T-helper 2 cell (primary cell): ENCODE measurements at places on chromosomes 2 and 18.

GRCh38 chr2:137659616-137660015 lies 304.7 kb upstream of the HNMT start:
- no peak for DNase-seq

GRCh38 chr18:70036771-70037347 lies 89.2 kb upstream of the CD226 start:
- DNase-seq, result no peak

DNA sequence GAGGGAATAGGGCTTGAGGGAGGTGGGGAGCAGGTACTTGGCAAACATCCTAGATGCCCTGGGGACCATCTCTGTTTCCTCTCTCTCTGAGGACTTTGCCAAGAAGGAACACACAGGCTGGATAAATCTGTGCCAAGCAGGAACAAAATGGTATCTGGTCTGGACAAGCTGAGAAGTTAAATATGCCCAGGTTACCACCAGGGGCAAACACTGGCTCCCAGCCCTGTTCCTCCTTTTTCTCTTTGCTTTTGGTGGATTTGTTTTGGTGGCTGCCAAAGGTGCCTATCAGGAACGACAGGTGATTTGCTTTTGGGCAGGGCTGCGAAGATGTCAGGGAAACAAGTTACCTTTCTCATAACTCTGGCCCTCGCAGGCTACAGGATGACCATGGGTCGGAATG lies 227.5 kb upstream of the SMAD2 start:
- DNase-seq, result no peak

GRCh38 chr18:67269206-67269605 lies 247.3 kb downstream of the DSEL start:
- no peak for DNase-seq

GRCh38 chr2:85615413-85615728 lies 615 bp upstream of the USP39 start:
- no peak for DNase-seq

GRCh38 chr2:202774104-202774503 lies 97.5 kb downstream of the ICA1L start:
- DNase-seq, result no peak

DNA sequence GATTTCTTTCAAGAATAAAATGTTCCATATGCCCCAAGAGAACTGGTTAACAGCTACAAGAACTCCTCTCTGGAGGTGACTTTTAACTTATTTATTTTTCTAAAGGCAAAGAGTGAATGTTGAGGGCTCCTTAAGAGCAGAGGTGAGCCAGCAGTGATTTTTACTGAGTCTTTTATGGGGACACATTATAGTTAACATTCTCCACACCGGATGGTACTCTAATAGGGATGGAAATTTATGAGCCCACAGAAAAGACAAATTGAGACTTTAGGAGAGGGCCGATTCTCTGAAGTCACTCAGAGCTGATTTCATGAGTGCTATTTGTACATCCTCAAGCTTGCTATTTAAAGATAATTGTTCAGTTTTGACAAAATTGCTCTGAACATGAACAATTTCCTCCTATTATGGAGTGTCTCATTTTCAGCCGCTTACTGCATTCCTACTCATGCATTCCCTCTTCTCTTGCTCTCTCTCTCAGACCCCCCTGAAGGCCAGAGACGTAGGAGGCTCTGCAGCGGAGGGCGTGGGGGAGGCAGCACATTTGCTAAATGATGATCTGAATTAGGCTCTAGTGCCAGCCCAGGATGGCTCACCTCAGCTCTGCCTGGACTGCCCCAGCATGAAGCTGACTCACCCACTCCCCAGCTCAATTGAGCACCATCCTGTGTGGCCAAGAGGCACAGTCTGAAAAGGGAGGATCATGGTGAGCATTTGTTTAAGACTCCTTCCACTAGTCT lies 5.9 kb upstream of the RPL37A start:
- DNase-seq, result no peak

DNA sequence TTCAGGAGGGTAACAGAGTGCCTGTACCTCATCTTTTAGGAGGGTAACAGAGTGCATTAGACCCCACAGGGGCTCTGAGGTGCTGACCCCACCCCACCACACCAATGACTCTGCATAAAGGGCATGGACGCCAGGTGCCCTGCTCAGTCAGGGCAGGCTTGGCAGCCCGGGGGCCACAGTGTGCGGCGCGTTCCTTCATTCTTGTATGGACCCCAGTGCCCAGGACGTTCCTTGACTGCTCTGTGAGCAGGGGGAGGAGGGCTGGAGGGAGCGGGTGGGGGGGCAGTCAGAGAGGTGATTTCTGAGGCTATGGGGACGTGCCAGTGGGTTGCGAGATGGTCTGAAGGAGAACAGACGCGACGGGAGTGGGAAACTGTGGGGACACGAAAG lies 168.7 kb upstream of the NCK2 start:
- no peak for DNase-seq

GRCh38 chr2:54871457-54872107 lies 148.1 kb downstream of the EML6 start:
- DNase-seq, result no peak

DNA sequence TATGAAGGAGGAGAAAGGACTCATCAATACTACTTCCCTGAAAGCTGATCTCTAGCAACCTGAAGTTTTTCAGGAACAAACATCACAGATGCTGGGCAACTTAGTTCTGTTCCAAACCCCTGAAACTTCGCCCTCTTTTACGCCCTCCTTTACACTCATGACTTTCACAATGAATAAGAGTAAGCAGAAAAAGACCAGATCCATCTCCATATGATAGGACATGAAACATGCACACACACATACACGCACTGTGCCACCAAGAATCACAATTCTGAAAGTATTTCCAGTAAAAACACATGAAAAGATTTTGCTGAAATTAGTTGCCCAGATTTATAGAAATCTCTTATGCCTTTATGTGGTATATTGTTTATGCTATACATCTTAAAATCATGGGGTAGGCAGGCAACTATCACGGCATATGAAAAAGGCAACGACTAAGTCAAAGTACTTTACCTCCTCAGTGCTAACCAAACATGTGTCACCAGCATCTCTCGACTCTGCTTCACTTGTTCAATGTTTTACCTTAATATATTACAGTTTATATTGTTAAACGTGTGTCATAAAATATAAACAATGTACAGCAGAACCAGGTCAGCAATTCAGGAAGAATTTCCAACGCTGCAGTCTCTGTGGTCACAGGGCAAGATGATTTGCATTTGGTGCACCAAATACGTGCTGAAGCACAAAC lies 47.8 kb downstream of the NHEJ1 start:
- DNase-seq, result no peak

GRCh38 chr2:146820672-146821071 lies 1024.2 kb upstream of the ACVR2A start:
- no peak for DNase-seq

DNA sequence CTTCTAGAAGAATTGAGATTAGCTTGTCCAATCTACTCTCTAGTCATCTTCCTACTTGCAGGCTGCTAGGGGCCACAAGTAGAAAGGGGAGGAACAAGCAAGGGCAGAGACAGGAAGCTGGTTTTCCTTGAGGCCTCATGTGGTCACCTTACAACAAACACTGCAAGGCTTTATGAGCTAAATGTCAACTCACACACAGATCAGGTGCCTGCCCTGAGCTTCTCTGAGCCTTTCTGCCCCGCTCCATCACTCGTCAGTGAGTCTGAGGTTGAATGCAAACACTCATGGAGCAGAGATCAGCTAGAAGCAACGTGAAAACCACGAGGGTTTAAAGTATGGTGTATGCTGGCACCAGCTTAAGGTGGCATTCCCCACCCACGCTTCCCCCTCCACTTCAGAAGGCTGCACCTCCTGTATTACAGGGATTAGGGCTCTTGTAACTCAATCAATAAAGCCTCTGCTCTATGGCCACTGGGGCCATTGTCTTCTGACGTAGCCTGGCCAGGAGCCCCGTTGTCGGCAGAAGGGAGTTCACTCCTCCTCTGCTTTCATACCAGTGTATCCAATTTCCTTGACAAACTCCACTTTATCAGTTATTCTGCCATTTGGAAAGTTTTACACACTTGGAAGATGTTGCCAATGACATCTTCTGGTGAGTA lies 5.4 kb upstream of the CRYGC start:
- no peak for DNase-seq

DNA sequence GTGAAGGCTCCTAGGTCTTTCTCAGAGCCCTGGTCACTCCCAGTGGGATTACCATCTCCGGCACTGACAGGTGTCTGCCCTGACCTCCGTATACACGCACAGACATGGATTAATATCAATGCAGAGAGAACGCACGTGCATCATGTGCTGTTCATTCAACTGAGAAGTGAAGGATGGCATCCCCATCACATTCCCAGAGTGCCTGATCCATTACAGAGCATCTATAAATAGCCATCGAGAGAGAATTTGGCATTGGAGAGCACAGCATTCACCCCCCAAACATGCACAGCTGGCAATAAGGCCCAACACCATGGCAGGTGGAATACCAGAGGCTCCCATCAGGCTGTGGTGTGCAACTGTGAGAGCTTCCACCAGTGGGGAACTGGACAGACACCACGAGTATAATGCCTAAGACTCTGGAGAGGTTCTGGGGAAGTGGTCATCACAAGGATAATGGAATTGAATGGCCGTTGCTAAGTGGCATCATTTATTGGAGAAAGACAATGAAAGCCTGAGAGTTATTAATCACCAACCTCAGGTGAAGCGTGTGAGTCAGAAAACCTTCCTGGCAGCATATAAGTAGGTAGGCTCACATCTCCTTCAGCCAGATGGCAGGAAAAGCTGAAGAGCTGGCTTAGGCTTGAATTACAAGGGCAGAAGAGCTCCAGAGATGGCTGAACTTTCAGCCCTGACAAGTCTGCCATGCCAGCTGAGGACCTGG lies 244.5 kb upstream of the ID2 start:
- no peak for DNase-seq

DNA sequence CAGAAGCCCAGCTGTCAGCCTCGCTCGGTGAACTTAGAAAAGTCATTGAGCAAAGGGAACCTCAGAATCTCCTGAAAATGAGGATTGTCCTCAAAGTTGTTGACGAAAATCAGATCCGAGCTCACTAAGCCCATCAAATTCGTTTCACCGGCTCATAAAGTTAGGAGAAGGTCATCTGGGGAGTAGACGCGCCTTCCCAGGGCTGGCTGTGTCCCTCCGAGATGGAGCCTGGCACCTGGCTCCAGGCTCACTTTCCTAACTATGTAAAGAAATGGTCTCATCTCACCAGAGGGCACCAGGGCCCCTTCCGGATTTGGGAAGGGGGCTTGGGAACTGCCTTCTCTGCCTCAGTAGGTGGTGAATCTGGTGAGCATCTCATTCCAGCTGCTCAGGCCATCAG lies 145.5 kb downstream of the PXDN start:
- no peak for DNase-seq

- no peak for DNase-seq
Measured at GRCh38 chr2:101082998-101083397, 68.2 kb downstream of the TBC1D8 start.

GRCh38 chr2:113734185-113734584 lies 22.3 kb downstream of the SLC35F5 start:
- no peak for DNase-seq

- no peak for DNase-seq
Measured at GRCh38 chr18:69715191-69715795, 232.4 kb downstream of the CD226 start.

DNA sequence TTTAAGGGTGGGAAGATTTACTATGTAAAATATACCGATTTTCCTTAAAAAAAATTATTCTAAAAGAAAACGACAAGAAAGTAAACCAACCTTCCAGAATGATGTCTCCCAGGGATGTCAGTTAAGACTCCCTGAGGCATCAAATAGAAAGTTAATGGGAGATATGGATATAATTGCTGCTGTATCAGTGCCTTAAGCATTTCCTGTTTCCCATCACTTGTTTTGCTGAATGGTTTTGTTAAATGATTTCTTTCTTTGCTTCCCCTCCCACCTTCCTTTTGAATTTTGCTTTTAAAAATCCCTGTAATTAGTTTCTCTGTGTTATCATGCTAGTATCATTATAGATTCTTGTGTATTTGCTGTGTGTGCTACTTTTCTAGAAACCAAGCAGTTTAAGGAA lies 154.3 kb upstream of the CWC22 start:
- DNase-seq, result no peak

- DNase-seq, result no peak
Measured at GRCh38 chr2:36368438-36368837, 12.9 kb downstream of the CRIM1 start.

GRCh38 chr2:164706522-164706921 lies 85.2 kb upstream of the GRB14 start:
- DNase-seq, result no peak

- peak; percentile 92 for DNase-seq
Measured at GRCh38 chr2:172434821-172435605, 7.6 kb downstream of the ITGA6 start.

DNA sequence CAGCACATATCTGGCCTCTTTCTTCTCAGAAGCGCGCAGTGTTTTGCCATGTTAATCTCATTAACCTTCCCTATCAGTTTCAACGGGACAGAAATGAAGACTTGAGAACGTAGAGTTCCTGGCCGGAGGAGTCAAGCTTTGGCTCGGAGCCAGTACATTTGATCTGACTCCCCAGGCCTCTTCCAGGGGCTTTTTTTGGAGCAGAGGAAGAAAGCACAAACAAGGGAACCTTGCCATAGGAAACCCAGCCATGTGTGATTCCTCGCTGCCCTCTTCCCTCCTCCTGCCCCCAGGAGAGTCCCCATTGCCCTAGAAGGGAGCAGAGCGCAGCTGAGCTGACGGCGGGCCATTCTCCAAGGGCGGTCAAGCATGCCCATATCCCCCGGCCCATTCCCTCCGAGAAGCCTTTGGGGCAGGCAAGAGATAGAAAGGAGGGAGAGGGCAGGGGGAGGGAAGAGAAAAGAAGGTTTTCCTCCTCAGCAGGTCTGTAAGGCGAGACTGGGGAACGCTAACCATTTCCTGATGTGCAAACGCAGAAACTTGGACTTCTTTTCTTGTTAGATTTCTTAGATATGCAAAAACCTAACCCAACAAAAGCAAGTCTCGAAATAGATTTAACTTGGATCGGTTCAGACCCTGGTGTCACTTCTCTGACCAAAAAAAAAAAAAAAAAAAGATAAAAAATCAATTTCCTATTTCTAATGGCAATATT lies 63.7 kb upstream of the POU3F3 start:
- DNase-seq, result no peak

DNA sequence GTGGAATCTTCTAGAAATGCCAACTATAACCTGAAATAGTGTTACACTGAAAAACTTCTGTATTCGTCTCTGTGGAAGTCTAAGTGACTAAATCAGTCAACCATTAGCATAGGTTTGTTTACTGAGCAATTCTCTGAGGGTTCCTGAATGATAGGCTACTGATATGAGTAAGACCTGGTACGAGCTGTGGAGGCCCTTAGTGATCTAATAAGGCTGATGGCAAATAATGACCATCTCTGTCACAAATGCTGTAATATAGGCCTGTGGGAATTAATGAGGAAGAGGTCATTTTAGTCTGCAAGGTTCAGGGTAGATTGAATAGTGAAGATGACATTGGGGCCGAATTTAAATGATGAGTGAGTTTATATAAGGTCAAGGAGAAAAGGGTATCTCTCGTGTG lies 82.5 kb downstream of the MGAT5 start:
- no peak for DNase-seq

GRCh38 chr18:23945416-23946079 lies 69.0 kb upstream of the TTC39C start:
- DNase-seq, result no peak

- no peak for DNase-seq
Measured at GRCh38 chr2:88642278-88642677, 15.0 kb upstream of the EIF2AK3 start.
